ENCODE measurements at places on chromosomes 1 and 21. TPM values are rescaled to one million over a fixed set of nuclear protein-coding genes. Genes with fewer than 3 reads are reported as not detected.

DNA sequence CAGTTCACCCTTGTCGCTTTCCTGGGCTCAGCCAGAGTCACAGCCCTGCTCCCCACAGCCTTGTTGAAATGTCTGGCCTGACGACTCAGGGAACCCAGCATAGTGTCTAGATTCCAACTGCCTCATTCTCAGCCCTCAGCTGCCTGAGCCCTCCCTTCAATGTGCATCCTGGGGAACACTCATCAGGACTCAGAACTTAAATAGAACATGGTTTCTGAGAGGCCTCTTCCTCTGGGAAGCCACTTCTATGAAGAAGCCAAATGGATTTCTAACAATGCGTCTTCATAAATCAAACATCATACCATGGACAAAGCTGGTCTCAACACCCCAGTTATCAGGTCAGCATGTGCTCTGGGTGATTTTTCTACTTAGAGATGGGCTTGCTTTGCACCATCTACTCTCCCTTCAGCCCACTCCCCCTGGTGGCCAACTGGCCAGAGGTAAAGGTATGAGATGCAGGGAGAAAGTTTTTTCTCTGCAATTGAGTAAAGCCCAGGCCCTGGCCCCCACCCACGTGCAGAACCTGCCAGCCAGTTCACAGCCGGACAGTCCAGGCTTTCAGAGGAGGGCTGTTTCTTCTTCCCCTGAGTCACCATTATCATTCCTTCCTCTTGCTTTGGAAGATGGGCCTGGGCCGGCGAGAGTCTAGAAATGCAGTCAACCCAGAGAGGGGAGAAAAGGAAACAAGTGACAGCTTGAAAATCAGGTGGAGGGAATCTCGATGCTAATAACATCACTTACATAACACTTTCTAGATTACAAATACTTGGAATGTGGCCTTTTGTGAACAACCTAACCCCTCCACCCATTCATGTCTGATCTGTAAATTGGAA lies 32.1 kb downstream of the CD244 start:
- peak; percentile 84 for DNase-seq

DNA sequence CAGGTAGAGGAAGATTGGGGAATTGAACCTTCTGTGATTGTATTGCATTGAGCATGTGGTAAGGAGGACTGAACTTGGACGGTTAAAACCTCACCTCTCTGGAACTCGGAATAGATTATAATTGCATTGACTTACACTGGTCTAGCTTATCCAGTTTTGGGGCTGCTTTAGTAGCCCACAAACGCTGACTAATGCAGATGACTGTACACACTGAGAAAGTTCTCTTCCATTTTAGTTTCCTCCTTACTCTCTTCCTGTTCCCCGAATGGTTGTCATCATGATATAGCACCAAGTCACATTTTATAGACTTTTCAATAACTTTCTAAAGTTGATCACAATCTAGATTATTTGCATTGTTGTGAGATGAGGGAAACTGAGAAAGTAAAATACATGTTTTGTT lies 78.2 kb downstream of the NFIA start:
- no peak for DNase-seq

GRCh38 chr1:111742938-111743549 lies 3.8 kb upstream of the INKA2 start:
- no peak for DNase-seq

GRCh38 chr1:47694011-47694890 lies 256.4 kb downstream of the FOXD2 start:
- no peak for DNase-seq

- no peak for DNase-seq
Measured at GRCh38 chr1:40628903-40629292, 36.6 kb downstream of the RIMS3 start.

DNA sequence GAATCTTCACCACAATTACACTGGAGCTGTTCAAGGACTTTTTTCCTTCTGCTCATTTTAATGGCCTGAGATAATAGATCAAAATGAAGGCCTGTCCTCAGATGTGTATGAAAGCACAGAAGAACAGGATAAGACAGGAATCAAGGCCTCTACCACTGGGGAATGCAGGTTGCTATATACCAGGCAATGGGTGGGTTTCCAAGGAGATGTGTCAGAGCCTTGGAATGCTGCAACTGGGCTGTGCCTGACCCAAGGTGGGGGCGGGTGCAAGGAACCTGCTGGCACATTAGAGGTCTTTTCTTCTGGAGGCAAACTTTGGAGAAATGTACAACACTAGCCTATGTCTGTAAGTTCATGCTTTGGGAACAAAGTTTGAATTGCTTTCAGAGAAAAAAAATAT lies 21.7 kb upstream of the LAMC2 start:
- DNase-seq = no peak

DNA sequence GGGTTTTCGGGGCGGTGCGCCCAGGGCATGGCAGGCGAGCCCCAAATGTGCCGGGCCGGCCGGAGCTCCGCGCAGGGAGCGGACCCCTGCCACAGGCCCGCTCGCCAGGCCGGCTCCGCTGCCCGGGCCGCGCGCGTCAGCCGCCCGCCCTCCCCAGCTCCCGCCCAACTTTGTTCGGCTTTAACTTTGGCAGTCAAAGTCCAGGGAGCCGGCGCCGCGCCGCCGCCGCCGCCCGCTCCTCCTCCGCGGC lies 488 bp downstream of the SLC35D1 start:
- DNase-seq = no peak

- no peak for DNase-seq
Measured at GRCh38 chr1:224533517-224533916, 82.6 kb upstream of the CNIH3 start.

- DNase-seq = no peak
Measured at GRCh38 chr1:228048659-228049298, 33.7 kb upstream of the ARF1 start.

DNA sequence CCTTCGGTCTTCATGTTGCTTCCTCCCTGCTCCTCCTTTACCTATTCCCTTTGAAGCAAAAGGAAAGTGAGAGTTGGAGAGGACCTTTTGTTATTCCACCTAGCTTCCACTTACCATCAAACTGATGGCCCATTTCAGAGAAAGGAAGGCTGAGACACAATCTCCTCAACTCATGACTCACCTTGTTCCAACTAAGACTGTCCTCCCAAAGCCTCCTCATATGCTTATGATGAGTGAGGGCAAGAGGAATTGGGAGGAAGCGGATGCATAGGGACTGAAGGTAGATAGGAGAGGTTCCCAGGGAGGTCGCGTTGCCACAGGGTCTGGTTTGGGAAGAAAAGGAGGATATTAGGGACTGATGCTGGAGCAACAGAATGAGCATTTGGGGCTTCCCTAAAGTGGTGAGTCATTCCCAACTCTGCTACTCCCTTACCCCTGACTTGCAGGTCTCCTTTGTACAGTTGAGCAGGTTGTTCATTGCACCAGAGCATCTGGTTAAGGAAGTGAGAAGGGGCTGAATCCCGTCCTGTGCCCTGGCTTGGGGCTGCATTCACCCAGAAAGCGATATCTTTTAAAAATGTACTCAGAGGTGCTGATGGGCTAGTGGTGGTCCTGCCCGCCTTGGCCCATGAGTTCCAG lies 35.0 kb downstream of the LGR6 start:
- no peak for DNase-seq

DNA sequence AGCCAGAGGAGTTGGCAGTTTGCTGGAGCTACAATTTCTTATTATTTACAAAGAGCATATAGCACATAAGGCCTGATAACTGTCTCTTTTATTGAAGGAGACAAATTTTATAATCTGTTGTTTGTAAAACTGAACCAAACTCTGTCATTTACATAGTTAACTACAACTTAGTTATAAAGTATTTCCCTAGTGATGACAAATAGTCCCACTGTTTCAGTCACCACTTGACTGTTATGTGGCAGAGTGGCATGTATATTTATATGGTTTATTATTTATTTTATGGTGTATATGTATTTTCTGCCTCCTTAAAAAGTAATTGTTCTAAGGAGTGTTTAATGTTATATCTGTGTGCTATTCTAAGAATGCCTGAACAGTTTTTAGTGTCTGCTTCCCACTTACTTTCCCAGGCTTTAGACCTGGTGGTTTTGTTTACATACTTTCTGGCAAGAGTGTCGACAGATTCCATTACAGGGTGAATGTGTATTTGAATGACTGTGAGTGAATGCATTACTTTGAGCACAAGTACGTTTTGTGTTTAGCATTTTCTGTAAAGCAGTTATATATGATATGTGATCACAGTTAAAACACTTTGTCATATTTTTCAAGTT lies 10.0 kb downstream of the TSEN15 start:
- no peak for DNase-seq

DNA sequence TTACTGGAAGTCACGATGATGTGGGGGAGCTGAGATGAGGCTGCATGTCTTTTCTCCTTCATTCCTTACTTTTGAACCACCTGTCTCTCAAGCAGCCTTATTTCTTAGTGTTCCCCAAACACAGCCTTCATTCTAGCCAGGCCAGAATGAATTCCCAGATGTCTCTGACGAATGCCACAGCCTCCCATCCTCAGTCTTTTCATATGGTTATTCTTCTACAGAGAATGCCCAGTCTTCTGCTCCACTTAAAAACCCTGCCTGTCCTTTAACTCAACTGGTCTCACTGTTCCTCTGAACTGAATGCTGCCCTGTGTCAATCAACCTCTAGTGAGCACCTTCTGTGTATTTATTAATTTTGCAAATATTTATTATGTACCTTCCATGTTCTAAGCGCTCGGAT lies 156.2 kb downstream of the PLA2G4A start:
- no peak for DNase-seq

GRCh38 chr1:214452152-214452784 lies 99.1 kb downstream of the PTPN14 start:
- DNase-seq = no peak

DNA sequence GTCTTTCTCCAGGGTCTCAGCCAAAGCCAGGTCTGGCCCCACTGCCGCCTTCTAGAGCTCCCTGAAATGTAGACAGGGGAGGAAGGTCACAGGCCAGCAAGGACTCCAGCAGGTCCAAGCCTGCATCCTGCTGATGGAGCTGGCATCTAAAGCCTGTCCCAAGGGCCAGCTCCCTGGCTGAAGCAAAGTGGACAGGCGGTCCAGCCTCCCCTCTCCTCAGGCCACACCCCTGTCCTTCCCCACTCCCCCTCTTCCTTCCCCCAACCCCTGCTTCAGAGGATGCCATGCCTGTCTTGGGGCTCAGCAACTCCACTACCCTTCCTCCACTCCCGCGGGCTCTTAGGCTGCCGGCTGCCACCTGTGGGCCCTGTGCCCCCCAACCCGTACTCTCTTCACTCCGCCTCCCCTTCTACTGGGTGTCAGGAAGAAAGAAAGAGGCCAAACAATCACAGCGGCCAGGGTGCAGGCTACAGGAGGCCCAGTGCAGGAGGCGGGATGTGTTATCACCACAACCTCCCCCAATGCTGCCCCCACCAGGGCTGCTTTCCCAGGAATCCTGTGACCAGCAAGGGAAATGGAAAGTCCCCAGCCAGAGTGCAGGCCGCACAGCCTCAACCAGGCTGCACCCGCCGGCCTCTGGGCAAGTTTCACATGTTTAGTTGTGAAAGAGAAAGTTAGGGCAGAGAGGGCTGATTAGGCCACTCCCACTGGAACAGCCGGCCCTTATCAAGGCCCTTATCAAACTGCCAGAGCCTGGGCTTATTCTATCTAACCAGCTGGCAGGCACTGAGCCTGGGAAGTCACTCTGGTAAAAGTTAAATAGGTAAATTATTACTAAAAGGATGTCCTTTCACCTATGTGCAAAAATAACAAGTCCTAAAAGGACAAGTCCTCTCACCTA lies 34.1 kb downstream of the ACOT7 start:
- DNase-seq = peak; percentile 67

DNA sequence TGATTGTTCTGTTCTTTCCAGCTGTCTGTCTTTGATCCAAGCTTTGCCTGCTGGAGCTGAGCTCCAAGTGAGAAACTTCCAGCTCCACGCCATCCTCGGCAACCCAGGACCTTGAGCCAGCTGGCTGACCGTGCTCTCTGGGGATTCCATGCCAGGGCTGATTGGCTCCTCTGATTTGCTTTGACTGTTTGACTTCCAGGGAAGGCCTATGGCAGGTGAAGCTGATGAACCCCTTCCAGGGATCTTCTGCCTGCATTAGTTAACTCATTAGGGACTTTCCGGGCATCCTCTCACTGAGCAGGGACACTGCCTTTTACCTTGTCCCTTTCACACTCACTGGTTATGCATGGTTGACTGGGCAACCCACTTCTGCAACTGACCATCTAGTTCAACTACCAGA lies 406.1 kb downstream of the RPS6KC1 start:
- no peak for DNase-seq

DNA sequence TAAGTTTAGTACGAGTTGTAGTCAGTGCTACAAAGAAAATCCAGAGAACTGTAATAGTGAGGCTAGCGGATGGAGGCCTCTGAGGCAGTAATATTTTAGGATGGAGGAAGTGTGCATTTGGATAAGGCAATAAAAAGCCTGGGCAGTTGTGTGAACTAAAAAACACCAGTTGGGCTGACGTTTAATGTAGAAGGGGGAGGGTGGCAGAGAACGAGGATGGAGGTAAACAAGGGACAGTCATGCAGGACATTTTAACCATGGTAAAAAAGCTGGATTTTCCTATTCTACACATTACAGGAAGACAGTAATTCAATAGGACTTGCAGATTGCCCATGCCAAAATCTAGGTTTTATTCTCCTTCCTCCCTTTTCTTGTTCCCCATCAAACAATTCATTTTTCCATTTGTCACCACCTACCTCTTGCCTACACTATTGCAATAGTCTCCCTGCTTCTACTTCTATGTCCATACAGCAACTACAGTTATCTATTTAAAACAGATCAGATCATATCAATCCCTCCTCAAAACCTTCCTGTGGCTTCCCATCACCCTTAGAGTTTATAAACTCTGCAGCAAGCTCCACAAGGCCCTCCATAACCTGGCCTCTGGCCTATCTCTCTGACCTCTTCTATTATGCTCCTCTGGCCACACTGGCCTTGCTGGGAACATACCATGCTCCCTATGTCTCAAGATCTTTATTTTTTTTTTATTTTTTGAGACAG lies 27.7 kb downstream of the ERO1B start:
- no peak for DNase-seq

- DNase-seq = peak; percentile 84
Measured at GRCh38 chr1:117534995-117535467, 70.8 kb upstream of the TENT5C start.

GRCh38 chr1:25012966-25013962 lies 83.2 kb upstream of the RUNX3 start:
- no peak for DNase-seq

DNA sequence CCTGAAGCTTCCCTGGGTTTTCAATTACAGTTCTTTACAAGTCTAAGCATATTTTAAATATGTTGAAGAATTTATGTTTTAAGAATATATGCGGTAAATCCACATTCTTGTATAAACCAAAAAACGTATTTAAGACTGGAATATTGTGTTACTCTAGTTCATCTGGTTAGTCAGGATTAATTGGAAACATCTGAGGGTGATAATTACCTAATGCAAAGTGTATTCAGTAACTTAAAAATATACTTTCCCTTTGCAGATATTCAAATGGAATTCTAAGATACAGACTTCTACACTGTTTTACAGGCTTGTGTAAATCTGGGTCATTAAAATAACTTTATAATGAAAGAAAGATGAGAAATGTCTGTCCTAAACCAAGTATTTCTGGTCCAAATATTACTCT lies 302.0 kb downstream of the VAV3 start:
- DNase-seq = no peak

The RPL11 gene
- total RNA-seq = 1,539 TPM

The ALG14 gene
- total RNA-seq = 3.3 TPM

The ELOVL1 gene
- total RNA-seq = 66.6 TPM

The TLR5 gene
- total RNA-seq = not detected

The BRINP2 gene
- total RNA-seq = not detected

The HLX gene
- total RNA-seq = 7.7 TPM

The CACNA1S gene
- total RNA-seq = not detected

The LDLRAD1 gene
- not detected for total RNA-seq

Data from B cell (primary cell).